Stimulated activated CD4-positive, alpha-beta T cell treated with anti-CD3 and anti-CD28 coated beads, Interleukin-4, amount 100 ng/mL, for 1 hour (primary cell): ENCODE measurements at places on chromosomes 7 and 10.

DNA sequence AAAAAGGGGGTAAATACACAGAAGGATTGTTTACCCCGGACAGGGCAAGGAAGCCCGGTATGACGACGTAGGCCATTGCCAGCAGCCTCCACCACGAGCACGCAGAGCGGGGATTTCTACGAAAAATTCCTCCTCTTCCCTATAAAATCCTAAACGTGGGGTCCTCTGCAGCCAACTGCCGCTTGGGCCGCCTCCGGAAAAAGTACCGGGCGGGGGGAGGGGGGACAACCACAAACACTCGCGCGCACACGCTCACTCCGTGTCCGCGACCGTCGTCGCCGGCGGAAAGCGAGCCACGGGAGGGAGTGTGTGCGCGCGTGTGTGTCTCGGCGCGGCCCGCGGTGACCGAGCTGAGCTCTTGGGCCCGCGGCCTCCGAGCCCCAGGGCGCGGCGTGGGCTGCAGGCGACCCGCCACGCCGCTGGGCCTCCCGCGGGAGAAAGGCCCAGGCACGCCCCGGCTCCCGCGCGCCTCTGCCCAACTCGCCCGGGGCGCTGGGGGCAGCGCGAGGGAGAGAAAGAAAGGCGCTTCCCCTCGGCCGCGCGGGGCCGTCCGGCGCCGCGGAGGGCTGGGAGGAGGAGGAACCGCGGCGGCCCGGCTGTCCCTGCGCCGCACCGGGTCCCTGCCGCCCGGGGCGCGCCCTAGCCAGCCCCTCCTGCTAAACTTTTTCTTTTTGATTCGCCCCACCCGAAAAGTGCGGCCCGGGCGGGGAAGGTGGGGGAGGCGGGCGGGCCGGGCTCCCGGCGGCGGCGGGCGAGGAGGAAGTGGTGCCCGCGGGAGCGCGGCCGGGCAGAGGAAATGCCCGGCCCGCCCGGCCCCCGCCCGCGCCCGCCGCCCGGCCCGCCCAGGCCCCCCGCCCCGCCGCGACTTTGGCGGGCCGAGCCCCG lies 1.5 kb downstream of the CTBP2 start:
- DNase-seq = no peak

- no peak for DNase-seq
Measured at GRCh38 chr7:102895602-102896001, 17.2 kb upstream of the LRRC17 start.

DNA sequence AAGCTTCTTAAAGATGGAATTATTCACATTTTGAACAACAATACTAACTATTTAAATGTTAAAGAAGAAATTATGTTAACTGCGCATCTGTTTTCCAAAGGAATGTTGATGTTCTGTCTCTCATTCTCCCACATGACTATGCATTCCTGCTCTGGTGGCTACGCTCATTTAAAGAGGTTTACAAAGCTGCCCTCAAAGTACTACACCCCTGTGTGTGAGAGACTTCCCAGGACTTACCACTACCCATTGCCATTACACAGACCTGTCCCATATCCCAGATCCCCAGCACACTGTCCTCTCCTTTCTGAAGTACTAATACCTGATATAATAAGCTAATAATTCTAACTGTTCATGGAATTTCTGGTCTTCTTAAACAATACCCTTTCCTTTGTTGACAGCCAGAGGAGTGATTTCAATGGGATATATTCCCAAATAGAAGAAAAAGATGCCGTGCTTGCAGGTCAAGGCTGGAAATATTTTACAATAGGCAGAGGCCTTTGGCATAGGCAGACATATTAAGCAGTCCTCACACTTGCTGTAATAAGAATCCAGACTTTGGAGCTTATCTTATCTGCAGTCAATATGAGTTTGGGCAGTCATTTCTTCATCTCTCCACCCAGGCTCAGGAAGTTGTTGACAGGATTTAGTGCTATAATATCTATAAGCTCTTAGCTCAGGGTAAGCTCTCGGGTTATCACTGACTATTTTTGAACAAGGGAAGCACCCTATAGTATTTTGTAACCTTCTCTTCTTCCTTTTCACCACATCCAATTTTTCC lies 12.2 kb downstream of the LIPF start:
- DNase-seq = no peak

GRCh38 chr10:22684699-22685098 lies 29.7 kb downstream of the PIP4K2A start:
- DNase-seq = no peak

DNA sequence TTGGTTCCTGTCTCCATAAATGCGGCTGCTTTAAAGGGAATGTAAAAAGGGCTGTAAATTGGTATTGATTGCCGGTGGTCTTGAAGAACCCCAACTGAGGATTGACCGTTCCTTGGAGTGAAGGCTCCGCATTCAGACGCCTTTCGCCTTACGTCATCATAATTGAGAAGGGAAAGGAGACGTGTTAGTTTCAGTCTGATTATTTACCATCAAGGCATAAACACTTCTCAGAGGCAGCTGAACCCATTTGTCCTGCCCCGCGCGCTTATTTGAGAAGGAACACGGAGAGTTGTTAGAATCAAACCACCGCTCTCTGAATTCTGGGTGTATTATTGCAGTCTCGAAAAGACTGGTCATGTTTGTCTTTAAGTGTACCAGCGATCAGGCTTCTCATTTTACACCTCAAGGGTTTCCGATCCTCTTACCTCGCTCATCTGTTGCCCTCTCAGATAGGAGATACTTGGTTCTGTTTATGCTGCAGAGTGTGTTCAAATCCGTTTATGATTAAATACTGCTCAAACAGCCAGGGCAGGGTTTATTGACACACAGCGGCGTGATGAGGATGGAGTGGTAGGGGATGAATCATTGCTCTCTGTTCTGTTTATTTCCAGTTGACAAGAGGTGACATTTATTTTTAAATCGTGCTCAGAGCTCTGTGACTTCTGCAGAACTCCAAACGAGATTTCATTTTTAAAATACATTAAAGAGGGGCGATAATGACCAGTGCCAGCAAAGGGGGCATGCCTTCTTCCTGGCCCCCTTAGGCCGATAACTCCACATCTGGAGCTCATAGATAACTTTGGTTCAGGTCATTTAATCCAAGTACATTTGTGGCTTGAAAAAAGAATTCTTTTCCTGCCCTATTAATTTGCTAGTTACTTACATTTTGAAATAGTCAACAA lies 30.4 kb downstream of the FOXK1 start:
- DNase-seq = no peak

GRCh38 chr10:44902941-44903545 lies 8.1 kb upstream of the TMEM72 start:
- no peak for DNase-seq

- no peak for DNase-seq
Measured at GRCh38 chr10:31961277-31962074, 32.8 kb upstream of the ARHGAP12 start.

GRCh38 chr7:134780166-134780828 lies 863 bp downstream of the CALD1 start:
- DNase-seq = no peak

DNA sequence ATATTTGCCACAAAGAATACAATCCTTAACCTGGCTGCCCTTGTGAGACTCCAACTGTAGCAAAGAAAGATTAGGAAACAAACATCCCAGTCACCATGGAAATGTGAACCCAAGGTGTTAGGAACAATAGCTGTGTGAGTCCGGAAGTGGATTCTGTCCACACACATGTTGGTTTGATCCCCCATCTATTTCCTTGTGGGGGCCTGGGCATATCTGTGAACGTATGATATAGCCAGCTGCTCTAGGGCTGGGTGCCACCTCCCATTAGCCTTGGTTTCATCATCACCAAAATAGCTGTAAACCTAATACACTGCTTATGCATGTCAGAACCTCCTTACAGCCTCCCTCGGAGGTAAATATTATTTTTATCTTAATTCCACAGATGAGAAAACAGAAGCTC lies 26.4 kb downstream of the GRK5 start:
- no peak for DNase-seq

DNA sequence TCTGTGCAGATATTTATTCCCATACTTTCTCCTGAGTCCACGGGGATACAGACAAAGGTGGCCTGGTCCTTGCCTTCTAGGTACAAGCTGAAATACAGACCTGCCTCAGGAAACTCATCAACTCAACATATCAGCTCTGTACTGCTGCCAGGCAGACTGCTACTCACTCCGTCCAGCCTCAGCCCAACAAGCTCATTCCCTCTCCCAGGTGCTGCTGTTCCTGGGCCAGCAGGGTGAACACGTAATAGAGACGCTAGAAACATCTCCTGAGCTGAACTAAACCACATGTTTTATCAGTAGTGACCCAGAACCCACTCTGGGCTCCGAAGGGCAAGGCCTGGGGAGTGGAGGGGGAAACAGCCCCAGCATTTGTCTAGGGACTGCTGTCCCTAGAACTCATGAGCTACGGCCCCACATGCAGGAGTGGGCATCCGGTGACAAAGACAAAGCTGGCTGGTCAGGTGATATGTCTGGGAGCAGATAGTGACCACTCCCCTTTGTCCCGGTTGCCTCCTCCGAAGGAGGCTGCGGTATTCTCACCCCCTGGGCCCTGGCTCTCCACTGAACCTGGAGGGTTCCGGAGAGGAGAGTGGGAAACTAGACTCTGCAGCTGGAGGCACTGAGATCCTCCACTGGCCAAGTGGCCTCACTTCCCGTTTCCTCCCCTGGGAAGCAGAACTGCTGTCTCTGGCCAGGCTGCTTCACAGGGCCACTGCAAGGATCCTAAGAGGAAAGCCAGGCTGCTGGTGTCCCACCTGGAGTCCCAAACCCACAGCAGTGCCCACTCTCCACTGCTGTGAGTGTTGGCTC lies 116.1 kb downstream of the FAM53B start:
- DNase-seq = no peak

GRCh38 chr7:103577059-103577458 lies 131.1 kb upstream of the SLC26A5 start:
- DNase-seq = no peak

DNA sequence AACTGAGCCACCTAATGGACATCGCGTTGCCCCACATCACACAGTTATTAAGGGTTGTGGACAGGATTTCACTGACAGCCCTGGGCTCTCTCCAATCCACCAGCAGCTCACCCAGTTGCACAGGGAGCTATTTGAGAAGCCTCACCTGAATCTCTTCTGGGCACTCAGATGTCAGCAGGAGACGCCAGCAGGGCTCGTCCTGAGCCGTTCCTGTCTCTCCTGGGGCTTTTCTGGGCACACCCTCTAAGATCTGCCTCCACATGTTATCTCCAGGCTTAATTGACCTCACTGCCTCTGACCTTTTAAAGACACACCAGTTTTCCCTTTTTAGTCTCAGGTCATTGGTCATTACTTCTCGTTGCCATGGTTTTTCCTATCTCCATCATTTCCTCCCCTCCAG lies 63.0 kb downstream of the GRID1 start:
- no peak for DNase-seq

DNA sequence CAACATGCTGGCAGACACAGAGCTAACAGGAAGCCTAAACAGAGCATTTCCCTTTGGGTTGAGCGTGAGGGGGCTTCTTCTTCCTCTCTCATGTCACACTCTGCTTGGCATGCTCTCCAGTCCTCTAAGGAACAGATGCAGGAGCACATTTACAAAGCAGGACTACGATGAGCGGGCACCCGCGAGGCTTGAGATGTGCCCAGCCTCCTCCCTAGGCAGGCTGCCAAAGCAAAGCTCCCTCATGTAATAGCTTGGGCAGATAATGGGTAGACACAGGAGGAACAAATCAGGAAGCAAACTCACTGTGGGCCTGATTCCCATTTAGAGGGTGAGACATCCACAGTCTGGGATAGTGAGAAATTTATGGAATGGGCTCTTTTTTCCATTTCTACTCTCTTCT lies 519.1 kb downstream of the NRG3 start:
- no peak for DNase-seq

DNA sequence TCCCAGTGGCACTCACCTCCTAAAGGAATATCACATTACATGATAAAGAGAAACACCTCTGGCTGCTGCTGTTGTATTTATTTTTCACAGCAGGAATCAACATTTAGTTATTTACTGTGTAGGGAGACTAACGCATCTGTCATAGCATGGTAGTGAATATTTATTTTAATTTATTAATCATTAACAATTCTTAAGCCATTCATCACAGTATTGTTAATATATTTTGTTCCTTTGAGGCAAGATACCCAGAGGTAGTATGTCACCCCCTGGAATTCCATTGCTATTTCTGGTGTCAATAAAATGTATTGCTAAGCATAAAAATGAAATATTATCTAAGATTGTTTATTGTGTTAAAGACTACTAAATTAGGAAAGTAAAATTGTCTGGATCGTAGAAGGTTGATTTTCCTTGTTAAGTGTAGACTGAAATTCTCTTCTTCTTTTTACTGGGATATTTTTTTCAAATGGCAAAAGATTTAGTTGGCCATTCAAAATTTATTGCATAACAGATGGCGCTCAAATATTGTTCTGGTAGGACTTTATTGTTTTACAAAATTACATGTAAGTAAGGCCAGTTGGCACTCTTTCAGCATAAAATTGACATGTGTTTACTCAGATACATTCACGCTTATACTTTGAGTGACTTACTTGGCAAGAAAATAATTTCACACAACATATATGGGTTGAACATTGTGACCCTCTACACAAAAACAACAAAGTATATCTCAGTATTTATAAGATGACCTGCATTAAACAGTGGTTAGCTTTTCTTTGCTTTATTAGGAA lies 1358.7 kb upstream of the SORCS1 start:
- DNase-seq = no peak

GRCh38 chr7:88346357-88346756 lies 39.7 kb upstream of the STEAP4 start:
- DNase-seq = no peak

GRCh38 chr10:131722121-131722520 lies 178.7 kb upstream of the PPP2R2D start:
- no peak for DNase-seq

DNA sequence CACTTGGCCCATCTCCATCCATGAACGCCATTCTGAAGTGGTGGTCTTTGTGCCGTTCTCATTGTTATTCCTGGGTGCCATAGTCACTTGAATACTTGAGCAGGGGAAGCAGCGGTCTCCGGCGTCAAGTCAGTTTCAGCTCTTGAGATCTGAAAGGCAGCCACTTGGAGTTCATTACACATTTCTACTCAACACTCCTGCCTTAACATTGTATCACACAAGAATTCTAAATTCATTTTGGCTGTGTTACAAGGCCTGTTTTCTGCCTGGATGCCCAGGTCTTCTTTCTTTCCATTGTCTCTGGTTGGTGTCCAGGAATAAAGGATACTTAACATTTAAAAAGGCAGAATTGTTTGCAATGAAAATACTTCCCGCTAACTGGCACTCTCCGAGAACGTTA lies 69.0 kb upstream of the RAB11FIP2 start:
- no peak for DNase-seq

DNA sequence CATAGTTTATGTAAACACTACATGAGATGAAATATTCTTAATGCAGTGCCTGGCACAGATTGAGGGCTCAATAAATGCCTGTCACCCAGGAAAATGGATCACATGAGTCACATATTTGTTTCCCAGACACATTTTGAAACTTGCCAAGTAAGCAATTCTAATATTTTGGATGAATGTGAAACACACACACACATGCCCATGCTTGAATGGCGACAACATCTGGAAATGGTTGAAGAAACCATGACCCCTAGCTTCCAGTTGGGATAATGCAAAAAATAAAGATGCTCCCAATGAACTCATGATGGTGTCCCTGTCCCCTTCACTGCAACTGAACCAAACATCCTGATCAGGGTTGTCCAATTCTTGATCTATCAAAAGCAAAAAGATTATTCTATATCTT lies 797.3 kb downstream of the XPNPEP1 start:
- DNase-seq = no peak
